ENCODE measurements at places on chromosomes 2 and 18.

DNA sequence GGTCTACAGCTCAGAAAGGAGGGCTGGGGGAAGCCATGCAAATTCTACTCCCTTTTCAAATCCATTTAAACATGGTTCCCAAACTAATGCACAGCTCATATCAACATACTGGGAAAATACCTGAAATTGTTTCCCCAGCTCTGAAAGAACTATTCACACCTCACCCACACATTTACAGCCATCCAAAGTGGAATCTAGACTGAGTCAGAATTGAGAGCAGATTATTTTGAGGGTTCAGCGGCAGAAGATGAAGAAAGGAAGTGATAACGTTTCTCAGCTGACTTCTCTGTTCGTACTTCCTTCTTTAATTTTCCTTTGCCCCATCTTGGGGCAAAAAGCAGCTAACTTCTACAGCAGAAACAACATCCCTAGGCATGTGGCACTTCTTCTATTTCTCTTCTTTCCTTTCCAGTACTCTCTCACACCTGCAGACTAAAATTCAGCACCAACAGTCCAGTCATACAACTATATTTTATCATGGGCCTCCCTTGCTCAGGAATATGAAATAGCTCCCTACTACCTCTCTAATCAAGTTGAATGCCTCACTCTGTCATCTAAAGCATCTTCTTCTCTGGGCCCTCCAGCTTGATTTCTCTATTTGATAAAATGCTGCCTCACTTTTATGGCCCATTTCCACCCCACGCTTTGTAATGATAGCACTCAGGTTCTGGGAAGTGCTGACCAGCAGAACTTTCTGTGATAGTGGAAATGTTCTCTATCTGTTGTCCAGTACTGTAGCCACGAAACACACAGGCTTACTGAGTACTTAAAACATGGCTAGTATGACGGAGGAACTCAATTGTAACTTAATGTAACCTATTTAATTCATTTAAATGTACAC is 35.9 kb downstream of the ARHGAP25 start:
- no peak for DNase-seq

- no peak for DNase-seq
Observed at GRCh38 chr2:85875350-85876050, 13.3 kb downstream of the ST3GAL5 start.

DNA sequence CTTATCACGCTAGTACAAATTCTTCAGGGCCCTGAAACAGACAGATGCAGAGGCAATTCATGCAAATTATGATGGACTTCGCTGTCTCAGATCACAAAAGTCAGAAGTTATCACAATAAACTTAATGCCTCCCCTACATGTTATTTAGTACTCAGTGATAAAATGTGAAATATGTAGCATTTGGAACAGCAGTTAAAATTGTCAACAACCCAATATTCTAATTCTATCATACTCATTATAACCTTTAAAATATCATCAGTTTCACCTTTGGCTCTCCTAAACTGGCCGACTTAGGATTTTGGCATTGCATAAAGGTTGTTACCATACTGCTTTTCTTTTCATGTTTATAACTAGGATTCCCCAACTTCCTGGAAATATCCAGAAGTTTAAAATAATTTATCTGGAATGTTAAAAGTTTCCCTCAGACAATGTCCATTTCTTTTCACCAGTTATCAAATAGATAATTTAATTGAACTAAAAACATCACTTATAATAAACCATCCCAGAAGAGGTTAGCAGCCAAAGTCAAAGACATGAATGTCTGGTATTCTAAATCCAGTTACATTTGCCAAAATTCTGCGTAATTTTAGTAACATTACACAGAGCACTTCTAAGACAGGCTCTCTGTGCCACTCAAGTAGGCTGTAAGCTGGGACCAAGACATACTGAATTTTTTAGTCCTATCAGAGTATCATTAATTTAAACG is 239.8 kb downstream of the RBM43 start:
- DNase-seq, result no peak

DNA sequence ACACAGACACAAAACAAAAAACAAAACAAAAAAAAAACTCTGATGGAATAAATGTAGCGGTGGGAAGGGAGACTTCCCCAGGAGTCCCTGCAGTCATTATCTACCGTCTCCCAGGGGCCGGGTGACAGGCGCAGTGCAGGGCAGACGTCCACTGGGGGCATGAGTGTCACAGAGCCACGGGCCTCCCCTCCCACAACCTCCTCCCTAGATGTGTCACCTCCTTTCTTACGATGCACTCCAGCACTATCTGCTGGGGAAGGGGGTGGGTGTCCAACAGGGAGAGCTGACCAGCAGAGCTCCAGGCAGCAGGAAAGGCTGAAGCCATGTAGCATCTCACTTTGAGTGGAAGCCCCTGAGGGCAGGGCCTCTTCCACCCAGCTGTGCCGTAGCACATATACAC is 84.5 kb downstream of the LONRF2 start:
- no peak for DNase-seq

GRCh38 chr2:212448698-212449097 is 89.9 kb downstream of the ERBB4 start:
- no peak for DNase-seq

DNA sequence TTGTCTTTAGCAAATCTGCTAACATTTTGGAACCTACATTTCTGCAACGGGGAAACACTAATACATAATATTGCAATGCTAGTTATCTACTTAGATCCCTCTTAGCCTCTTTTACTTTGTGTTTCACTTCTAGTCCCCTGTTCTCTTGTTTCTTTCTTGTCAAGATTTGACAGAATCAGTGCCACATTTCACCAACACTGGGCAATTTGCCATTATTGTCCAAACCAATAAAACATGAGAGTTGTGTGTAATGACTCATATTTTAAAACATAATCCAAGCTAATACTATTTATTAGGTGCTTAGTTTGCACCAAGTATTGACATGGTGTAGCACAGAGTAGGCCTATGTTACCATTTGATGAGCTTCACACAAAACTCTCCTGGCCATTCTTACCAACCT is 33.7 kb upstream of the ACVR1C start:
- DNase-seq, result no peak

DNA sequence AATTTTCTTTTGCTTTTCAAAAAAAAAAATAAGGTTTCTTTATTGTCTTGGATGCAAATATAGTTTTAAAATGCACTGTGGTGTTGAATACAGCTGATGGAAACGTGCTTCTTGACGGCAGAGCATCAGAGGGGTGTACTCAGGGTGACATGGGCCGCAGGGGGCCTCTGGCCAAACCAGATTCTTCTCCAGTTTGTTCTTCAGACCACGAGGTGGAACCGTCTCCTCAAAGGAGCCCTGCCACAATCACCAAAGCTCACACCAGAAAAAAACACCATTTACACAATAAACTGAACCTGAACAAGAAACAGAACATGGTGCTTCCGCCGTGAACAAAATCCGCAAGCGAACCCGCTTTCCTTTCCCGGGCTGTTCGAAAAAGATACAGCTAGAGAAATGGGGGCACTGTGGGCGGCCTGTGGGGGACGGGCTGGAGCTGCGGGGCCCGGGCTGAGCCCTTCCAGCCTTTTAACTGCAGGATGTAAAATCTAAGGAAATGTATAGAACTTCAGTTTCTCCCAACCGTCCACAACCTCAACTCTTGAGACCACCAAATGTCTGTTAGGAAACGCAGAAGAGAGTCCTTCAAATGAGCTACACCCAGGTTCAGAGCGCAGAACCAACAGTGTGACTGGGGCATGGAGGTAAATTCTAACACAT is 34.5 kb downstream of the PSMG2 start:
- DNase-seq, result no peak

DNA sequence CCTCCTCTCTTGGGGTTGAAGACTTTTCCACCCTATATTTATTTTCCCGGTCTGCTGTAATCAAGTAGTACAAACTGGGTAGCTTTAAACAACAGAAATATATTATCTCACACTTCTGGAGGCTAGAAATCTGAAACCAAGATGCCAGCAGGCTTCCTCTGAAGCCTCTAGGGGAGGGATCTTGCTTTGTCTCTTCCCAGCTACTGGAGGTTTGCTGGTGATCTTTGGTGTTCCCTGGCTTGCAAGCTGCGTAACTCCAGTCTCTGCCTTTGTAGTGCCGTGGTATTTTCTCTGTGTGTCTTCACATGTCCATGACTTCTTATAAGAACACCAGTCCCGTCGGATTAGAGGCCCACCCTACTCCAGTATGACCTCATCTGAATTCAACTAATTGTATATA is 44.4 kb downstream of the MYO3B start:
- no peak for DNase-seq

DNA sequence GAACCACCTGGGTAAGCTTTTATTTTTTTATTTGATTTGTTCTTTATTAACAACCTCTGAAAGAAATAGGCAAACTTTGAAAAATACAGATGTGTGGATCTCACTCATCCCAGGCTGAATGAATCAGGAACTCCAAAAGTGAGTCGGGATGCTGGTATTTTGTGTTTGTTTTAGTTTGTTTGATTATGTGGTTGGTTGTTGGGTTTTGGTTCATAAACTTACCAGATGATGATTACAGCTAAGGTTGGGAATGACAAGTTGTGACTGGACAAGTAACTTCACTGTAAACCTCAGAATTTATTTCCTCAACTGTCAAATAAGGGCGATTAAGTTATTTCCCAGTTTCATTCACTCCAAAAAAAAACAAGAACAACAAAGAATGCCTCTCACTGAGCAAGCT is 80.5 kb upstream of the KIF5C start:
- DNase-seq, result no peak

DNA sequence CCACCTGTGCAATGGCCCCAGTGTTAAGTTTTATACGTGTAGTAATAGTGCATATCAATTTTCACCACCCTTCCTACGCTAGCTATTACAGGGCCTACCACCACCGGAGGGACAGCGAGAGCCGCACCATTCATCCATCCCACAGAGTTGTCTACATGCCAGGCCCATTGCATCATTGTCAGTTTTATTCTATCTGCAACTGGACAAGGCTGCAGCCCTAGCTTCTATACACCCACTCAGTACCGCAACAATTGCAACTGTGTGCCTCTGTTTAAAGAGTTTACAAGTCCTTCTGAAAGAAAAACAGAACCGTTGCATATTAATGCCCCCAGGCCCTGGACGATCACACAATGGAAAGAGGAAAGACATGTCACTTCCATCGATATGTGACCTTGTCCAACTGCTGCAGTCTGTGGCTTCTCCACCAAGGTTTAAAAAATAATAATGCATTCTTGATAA is 58.6 kb downstream of the ZEB2 start:
- DNase-seq, result peak; percentile 75

- DNase-seq, result no peak
Observed at GRCh38 chr2:36530178-36530982, 67.6 kb downstream of the FEZ2 start.

DNA sequence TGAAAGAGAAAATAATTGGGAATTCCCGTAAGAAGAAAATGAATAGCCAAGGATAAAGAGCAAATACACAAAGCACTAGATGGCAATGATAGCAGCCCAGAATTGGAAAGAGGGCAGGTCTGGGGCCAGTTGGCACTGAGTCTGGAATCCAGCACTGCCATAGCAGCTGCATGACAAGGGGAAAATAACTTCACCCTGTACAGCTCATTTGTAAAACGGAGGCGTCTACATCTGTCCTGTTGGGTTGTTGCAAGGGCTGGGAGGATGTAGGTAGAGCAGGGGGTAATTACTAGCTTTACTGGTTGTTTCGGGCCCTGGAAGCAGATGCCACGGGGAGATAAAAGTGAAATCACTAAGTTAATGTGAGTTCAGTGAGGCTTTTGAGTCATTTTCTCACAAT is 110.0 kb upstream of the RASGRP3 start:
- no peak for DNase-seq

GRCh38 chr2:125837128-125837527 is 818.8 kb upstream of the GYPC start:
- no peak for DNase-seq

DNA sequence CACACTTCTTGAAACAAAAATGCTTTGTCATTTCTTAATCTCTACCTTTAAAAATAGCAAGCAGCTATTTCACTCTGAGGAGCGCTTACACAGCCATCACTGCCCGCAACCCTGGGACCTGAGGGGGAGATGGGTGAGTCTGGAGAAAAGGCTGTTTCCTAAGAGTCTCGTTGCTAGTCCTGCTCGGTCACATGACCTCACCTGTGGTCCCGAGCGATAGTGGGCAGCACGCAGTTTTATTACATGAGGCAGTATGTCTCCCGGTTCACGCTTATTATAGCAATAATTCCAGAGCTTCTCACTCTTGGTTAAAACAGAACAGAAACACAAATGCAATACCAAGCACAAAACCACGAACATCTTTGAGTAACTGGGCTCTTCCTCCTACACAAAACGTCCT is 105.3 kb downstream of the ZNF516 start:
- no peak for DNase-seq

GRCh38 chr2:191789796-191790195 is 57.1 kb downstream of the CAVIN2 start:
- no peak for DNase-seq

GRCh38 chr2:59789523-59789922 is 763.9 kb downstream of the BCL11A start:
- no peak for DNase-seq

GRCh38 chr18:6200204-6200774 is 214.4 kb downstream of the L3MBTL4 start:
- no peak for DNase-seq

GRCh38 chr18:42137693-42138375 is 182.8 kb downstream of the PIK3C3 start:
- DNase-seq, result no peak

DNA sequence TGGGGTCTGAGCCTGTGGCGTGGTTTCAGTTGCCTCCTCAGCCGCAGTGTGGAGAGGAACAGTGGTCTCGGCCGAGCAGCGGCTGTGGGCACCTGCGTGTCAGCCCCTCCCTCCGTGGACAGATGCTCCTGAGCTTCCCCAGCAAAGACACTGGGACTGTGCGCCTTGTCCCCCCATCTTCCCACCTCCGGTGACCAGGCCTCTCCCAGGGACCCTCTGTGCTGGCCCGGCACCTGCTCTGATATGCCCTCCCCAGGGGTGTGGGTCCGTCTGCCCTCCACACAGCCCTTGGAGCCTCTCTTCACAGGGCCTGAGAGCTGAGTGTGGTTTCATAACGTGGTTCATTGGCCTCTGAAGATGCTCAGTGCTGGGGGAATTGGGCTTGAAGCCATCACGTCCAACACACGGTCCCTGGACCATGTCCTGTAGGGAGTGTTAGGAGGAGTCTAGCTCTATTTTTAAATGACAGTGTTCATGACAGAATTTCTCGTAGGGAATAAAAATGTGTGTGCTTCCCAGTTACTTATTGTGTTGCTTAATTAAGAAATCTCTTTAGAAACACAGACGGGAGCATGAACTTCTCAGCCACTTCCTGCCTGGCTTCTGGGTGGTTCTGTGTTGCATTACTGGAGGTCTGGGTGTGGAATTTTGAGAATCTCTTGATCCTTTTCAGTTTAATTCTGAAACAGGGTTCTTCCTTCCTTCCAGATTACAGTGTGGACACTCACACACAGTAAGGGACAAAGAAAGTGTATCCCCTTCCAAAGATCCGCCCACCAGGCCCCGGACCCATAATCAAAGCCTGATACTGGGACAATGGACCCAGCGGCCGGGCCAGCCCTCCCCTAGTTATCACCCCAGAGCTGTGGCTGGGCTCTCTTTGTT is 110.7 kb downstream of the NFATC1 start:
- DNase-seq, result peak; percentile 63

DNA sequence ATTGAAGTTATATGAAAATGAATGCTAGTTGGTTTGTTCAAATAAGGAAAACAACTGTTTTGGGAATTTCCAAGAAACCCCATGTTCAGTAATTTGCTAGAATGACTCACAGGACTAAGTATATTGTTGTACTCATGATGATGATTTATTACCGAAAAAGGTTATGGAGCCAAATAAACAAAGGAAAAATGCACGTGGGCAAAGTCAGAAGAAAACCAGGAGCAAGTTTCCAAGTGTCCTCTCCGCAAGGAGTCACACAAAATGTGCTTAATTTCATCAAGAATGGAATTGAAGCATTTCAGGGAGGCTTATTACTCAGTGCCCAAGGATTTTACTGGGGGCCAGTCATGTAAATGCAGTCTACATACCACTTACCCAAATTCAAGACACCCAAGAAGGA is 1652.4 kb upstream of the TMEFF2 start:
- no peak for DNase-seq
